ENCODE measurements at places on chromosomes 6 and 20. TPM values are rescaled to one million over a fixed set of nuclear protein-coding genes. Genes with fewer than 3 reads are reported as not detected.
A peak's percentile ranks its signal among the peaks of the same experiment; 100 is the strongest.

The KHDC1L gene
- not detected for total RNA-seq

The CLDN20 gene
- total RNA-seq = not detected

The CAGE1 gene
- 0.26 TPM for total RNA-seq

GRCh38 chr6:4879741-4880275, 103.6 kb downstream of the CDYL start:
- no peak for DNase-seq

- DNase-seq = peak; percentile 56
These were observed 1.1 kb downstream of the L3MBTL1 start for GRCh38 chr20:43508604-43509040.

DNA sequence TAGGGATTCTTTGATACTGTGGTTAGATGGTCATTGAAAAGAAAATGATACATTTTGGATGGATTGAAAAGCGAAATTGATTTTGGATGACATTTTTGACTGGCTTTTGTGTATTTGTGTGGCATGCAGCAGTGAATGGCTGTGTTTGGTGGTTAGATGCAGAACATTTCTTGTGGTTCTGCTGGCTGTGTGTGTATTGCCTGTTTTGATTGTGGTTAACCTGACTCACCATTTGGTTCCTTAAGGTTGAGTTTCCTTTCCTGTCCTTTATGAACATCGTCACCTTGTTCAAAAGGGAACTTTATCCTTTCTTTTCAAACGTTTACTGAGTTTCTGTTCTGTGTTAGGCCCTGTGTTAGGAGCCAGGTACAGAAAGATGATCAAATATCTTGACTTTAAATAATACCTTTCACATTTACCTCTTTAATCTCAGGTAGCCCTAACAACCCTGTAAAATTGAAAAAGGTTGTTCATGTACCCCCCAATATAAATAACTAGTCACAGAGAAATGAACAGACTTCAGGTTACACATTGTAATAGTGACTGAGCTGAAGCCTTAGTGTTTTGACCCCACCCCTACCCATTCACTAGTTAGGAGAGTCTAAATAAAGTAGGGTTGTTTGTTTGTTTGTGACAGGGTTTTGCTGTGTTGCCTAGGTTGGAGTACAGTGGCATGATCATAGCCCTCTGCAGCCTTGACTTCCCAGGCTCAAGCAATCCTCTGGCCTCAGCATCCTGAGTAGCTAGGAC, 23.8 kb downstream of the ANKS1A start:
- DNase-seq = no peak

DNA sequence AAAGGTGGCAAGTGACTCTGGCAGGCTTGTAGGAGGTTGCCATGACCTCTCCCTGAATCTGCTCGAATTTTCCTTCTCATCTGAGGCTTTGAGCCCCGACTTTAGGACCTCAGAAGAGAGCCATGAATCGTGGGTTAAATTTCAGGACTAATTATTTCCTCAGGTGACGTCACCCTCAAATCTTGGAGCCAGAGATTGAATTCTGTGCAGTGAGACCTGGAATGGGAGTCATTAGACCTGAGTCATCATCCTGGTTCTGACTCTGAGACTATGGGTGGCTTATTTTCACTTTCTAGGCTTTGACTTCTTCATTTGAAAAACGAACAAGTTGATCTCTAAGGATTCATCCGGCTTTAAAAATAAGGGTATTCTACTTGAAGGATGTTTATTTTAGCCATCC, 48.5 kb upstream of the PDYN start:
- no peak for DNase-seq

GRCh38 chr6:122712448-122713137, 66.9 kb upstream of the FABP7 start:
- DNase-seq = no peak

Data from Caco-2 (cell line).